ENCODE measurements at places on chromosomes 4 and X.

DNA sequence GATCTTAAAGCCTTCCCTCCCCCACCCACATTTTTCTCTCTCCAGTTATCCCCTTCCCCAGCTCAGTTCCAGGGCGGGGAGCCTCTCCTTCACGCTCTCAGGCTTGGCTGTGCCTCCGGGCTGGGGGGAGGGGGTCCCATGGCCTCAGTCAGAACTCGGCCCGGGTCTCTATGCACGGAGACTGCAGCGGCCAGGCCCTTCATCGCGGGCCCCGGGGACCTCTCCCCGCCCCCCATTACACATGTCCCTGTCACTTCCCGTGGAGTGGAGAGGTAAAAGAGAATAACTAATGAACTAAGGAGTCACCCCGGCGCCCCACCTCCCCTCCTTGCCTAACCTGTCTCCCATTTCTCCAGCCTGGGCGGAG is 838 bp upstream of the PRICKLE3 start:
- no peak for DNase-seq

GRCh38 chrX:45621376-45622041 is 420.8 kb upstream of the DIPK2B start:
- DNase-seq: no peak

DNA sequence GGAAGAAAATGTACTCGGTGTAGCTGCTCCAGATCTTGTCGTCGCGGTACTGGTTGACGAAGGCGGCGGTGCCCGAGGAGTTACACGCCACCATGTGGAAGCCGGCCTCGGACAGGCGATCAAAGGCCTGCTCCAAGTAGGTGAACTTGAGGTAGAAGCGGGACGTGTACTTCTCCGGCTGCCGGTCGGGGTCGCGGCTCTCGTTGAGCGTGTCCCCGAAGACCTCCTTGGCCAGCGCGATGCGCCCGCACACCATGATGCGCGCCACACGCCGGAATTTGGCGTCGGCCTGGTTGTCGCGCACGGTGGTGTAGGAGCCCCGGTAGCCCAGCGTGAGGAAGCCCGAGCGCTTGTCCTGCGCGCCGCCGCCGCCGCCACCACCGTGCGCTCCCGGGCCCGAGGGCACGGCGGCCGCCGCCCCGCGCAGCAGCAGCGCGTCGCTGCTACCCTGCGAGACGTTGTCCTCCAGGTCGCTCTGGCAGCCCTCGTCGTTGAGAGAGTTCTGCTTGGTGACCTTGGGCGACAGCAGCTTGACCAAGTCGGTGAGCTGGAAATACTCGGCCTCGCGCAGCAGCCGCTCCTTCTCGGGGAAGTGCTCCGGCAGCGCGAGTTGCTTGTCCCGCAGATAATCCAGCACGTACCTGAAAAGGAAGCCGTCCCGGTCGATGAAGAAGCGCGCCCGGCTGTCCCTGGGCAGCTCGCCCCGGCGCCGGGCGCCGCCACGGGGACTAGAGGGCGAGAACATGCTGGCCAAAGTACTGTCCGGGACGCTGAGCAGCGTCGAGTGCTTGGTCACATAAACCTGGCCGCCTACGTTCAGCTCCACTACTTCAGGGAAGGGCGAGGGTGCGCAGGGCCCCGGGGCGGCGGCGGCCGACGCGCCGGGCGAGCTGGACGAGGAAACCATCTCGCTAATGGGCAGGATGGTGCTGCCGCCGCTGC is 775 bp downstream of the KCTD8 start:
- no peak for DNase-seq

DNA sequence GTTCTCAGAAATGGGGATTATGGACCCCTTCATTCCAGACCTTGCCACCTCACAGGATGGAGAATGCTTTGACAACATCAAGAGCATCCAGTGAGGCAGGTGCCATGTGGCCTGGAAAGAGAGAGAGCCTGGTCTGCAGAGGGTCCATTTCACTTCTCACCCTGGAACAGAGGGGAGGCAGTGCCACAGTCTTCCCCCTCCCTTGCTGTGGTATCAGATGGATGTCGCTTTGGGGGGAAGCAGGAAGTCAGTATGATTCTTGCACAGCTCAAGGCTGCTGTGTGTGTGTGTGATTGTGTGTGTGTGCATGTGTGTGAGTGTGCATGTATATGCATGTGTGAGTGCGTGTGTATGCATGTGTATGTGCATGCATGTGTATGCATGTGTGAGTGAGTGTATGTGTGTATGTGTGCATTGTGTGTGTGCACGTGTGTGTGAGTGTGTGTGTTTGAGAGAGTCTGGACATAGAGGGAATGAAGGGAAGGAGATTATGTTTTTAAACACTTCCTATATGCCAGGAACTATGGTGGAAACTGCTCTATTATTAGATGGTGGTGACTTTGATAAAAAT is 328.6 kb upstream of the CLNK start:
- DNase-seq: no peak

DNA sequence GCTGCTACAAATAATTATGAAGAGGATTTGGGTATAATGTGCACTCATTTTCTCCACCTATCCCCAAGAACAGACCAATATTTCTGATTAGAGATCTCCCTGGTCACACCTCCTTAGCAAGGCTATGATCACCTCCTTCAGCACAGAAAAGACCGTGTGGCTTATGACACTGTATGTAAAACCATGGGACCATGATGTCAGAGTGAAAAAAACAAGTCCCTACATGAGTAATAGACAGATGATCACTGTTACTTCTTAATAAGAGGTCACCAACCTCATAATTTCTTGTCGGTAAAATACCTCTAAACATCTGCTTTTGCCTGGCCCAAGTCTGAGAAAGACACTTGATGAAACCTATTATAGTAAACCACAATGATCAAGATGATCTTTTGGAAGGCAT is 330.6 kb upstream of the F9 start:
- DNase-seq: no peak

GRCh38 chr4:8393593-8394038 is 46.9 kb downstream of the ACOX3 start:
- no peak for DNase-seq

- no peak for DNase-seq
Observed at GRCh38 chr4:151624626-151625565, 135.9 kb downstream of the GATB start.

GRCh38 chrX:152619897-152620296 is 17.8 kb upstream of the GABRQ start:
- DNase-seq: no peak
